ENCODE measurements at places on chromosomes 5 and 9.

DNA sequence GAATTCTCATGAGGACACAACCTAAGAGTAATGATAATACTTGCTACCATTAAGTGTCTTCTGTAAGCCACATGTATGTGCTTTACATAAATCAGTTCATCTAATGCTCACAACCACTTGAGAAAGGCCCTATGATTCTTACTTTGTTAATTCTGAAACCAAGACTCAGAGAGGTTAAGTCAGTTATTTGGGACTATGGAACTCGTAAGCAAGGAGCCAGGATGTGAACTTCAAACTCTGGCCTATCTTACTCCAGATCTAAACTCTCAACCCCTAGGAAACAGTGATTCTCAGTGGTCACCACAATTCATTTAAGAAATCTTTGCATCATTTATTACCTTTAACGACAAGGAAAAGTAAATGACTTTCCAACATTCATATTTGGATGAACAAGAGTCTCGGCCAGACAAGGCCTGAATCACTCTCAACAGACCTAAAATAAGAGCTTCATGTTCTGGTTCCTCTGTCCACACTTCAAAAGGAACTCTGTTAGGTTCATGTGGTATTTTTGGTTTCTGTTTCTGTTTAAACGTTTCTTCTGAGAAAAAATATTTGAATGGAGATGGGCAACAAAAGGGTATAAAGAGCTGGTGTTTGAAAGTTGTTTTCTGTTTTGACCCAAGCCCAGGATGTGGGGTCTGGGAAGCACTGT lies 104.8 kb downstream of the LPAR1 start:
- ATAC-seq: no peak

DNA sequence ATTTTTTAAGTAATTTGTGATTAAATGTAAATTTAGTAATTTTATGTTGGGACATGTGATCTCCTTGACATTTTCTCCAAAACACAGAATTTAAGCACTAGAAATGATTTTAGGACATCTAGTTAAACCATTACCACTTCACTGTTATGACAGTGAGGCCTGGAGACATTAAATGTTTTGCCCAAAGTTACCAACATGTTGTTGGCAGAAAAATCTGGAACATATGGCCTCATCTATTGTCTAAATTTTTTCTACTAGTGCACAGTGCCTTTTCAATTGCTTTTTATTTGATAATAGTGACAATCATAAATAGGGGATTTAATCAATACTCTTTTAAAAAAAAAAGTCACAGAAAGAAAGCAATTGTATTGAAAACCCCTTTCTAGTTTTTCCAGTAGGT lies 45.6 kb downstream of the PIK3R1 start:
- ATAC-seq: no peak

DNA sequence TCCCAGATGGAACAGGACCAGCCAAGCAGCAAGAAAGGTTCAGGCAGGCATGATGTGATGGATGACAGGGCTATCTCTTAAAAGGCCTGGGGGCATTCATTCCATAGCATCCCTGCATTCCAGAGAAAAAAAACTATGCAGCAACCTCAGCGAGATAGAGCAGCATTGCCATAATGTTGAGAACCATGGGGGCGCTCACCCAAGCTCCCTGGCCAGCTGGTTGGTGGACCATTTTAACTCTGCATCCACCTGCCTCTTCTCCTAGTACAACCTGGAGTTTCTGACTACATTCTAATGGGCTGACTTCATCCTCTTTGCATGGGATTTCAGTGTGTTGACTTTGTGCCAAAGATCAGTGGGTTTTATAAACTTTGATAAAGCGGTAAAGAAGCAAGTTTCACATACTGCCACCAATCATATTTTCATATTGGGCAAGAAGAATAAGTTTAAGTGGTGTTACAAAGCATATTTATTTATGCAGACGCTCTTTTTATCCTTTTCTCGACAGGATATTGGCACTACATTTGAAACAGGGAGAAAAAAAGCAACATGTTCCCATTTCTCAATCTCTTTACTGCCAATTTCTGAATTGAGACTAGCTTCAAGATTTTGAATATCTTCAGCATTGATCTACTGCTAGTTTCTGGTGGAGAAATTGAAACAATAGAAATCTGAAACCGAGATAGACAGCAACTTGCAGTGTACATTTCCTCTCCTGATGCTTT lies 378.3 kb upstream of the WWC1 start:
- no peak for ATAC-seq

GRCh38 chr5:119016125-119016774 lies 27.9 kb upstream of the DTWD2 start:
- ATAC-seq: no peak

Measured in esophagus mucosa (tissue), 1 donor.